NCI-H1048 (cell line): ENCODE measurements at places on chromosomes 2 and 18.
A peak's percentile ranks its signal among the peaks of the same experiment; 100 is the strongest.

- no peak for DNase-seq
Measured at GRCh38 chr18:62418258-62418657, 93.1 kb downstream of the TNFRSF11A start.

DNA sequence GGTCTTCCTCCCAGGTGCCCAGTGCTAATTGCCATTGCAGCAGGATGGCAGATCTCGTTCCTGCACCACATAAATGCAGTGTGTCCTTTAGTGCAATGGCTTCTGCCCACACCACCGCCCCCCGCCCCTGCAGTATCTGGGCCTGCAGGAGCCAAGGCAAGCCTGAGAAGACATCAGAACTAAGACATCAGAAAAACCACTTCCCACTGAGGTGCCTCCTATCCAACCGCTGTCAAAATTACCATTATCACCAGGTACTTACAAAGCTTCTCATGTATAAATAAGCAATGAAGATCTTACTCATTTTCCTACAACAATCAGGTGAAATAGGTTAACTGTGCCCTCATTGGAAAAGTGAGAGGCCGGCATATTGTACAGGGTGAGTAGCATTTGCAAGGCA lies 228.8 kb downstream of the FBXO15 start:
- no peak for DNase-seq

GRCh38 chr18:64337673-64338072 lies 188.8 kb upstream of the LINC00305 start:
- no peak for DNase-seq

GRCh38 chr2:100214265-100214971 lies 72.0 kb upstream of the AFF3 start:
- DNase-seq, result no peak

- peak; percentile 94 for DNase-seq
Measured at GRCh38 chr2:150487537-150488429, at the start of gene RND3. TSS of gene RND3 (minus strand) at chr2:150487667. CDS start at chr2:150487417, 250 bp downstream.

DNA sequence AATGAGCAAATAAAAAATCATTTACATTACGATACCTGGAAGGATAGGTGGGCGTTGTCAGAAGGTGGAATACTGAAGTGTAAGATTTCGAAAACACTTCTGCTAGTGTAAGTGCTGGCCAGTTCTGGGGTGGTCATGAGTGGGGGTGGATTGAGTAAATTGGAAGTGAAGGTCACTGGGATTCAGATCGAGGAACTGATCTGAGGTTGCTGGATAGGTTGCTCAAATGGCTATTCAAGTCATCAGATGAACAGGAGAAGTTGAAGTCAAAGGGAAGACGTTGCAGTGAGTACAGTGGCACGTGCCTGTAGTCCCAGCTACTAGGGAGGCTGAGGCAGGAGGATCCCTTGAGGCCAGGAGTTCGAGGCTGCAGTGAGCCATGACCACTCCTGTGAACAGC lies 95.7 kb downstream of the MALT1 start:
- no peak for DNase-seq

- DNase-seq, result no peak
Measured at GRCh38 chr2:132581991-132582738, 87.8 kb downstream of the LYPD1 start.

- peak; percentile 68 for DNase-seq
Measured at GRCh38 chr18:26470011-26470637, 78.2 kb downstream of the KCTD1 start.

DNA sequence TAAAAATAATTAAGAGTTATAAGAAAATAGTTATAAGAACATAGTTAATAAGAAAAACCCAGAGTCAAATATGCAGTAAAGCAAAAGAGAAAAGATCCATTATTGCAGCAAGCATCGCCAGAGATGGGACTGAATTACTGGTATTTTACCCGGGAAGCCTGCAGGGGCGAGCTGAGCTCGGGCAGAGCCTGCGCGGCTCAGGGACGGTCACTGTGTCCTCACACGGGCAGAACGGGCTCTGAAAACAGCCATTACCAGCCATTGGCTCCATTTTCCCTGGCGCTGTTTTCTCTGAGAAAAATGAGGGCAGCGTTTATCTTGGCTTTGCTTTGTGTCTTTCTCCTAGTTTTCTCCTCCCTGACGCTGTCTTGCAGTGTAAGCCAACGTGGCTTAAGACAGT lies 95.3 kb upstream of the ALKAL2 start:
- no peak for DNase-seq

DNA sequence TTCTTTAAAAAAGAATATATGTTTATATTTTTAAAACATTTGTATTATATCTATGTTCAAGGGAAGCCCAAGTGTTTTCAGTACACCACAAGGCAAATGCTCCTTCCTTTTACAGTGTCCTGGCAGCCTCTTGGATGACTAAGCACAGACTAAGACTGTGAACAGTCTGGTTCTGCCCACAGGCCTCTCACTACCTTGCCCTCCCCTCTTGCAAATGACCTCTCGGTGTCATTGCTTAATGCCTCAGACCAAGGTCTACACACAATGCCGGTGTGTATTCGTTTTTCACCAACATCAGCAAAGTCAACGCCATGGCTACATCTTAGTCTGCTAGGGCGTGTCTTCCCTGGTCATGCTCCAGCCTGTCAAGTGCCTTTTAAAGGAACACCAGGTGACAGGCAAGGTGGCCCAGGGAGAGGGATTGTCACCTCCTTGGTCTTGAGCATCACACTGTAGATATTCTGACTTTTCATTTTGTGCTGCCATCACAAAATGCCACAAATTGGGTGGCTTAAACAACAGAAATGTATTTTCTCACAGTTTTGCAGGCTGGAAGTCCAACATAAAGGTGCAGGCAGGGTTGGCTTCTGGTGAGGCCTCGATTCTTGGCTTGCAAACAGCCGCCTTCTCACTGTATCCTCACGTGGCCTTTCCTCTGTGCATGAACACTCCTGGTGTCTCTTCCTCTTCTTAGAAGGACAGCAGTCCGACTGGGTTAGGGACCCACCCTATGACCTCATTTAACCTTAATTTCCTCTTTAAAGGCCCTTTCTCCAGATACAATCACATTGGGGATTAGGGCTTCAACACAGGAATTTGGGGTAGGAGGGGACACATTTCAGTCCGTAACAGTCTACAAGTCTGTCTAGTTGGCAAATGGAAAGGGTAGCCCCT lies 266.5 kb downstream of the KLHL29 start:
- no peak for DNase-seq

DNA sequence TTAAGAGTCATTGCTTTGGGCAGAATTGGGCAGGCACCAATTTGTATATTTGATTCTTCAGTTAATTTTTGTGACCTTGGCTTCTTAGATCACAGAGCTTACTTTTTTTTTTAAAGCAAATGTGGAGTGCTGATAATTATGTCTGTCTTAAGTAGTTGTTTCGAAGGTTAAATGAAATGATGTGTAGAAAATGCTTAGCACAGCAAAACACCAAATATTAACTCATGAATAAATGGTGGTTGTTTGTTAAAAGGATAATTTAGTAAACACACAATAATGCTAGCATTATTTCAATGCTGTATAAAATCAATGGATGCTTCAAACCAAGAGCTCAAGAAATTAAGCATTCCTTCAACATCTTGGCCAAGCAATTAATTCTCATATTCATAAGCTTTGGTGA lies 143.4 kb downstream of the LPIN1 start:
- no peak for DNase-seq

- no peak for DNase-seq
Measured at GRCh38 chr2:177430411-177430810, 37.8 kb downstream of the AGPS start.

GRCh38 chr18:3842844-3843243 lies 392.9 kb downstream of the TGIF1 start:
- DNase-seq, result no peak

GRCh38 chr18:35890323-35890722 lies 82.2 kb upstream of the RMP24 start:
- DNase-seq, result no peak

- no peak for DNase-seq
Measured at GRCh38 chr2:67985586-67985985, 77.2 kb downstream of the C1D start.

- DNase-seq, result no peak
Measured at GRCh38 chr2:177538323-177538722, 145.8 kb downstream of the AGPS start.

DNA sequence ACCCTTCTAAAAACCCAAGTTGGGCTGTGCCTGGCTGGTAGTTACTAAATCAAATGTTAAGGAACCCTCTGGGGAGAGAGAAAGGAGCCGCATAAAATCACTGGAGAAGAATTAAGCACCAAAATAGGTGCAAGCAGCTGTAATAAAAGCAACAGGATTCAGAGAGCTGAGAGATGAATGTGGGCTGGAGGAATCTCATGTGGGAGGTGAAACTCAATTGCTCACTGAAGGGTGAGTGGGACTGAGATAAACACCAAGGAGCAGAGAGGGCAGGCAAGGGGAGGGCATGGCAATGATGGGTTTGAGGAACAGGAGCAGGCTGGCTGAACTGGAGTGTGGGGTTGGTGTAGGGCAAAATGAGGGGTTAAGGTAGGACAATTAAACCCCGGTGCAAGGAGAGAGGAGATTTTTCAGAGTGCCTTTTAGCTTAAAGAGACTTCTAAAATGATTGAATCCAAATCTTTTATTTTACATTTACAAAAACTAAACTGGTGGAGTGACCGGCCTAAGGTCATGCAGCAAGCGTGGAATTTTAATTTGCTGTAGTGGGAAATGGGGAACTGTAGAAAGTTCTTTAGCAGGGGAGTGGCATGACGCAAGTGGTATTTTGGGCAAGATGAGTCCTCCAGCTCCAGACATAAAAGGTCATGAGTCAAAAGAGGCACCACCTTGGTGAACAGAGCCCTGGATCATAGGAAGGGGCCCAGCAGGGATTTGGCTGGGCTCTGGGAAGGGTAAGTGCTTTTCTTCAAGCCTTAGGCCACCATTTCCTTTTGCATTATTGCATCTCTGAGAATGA lies 10.5 kb downstream of the PLB1 start:
- no peak for DNase-seq

GRCh38 chr2:65314801-65315441 lies 87.3 kb downstream of the ACTR2 start:
- no peak for DNase-seq

GRCh38 chr2:18085593-18085992 lies 207.1 kb downstream of the KCNS3 start:
- DNase-seq, result no peak

GRCh38 chr2:27245626-27246025 lies 17.2 kb downstream of the SLC30A3 start:
- DNase-seq, result no peak

DNA sequence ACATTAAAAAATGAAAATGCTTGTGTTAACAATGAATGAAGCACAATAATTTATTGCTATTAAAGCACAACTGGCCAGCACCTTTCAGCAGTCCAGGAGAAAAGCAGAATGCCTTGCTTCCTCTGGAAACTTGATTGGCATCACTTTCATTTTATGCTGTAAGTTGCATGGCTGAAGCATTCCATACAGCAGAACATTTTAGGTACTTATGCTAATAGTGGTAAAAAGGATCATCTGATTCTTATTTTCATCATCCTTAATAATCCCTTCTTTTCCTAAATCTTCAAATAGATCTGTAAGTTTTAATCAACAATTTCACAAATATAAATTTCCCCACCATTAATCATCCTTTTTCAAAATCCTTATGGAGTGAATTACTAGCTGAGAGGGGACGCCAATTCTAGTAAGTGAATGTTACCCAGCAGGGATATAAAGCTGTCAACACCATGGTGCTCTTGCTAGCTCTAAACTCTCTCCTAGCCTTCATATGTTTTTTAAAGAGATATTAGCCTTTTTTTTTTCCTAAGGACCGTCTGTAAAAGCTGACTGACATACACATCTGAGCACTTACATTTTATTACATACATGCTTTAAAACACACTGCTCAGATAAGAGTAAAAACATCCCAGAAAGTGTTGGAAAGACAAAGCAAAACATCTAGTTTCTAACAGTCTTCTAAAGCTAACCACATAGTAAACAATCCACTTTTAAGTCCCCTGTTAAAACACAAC lies 5.3 kb downstream of the SATB2 start:
- no peak for DNase-seq

GRCh38 chr2:161090411-161090810 lies 69.8 kb upstream of the TANK start:
- no peak for DNase-seq

DNA sequence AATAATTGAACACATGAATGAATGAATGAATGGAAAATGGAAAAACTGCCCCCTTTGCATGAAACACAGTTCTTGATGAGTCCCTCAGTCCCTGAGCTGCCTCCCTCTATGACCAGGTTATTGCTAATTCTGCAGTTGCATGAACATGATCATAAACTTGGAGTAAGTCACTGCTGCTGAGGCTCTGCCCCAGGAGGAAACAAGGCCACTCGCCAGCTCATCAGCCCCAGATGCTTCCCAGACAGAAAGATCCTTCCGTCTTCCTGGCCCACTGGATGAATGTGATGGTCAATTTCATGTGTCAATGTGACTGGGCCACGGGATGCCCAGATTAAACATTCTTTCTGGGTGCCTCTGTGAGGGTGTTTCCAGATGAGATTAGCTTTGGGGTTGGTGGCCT lies 16.4 kb downstream of the GPR45 start:
- no peak for DNase-seq
